Activated CD4-positive, alpha-beta T cell treated with anti-CD3 and anti-CD28 coated beads, Interleukin-2, amount 10 ng/mL, durations not matched to agents 24 days and 14 days (primary cell): ENCODE measurements at places on chromosomes 13 and 19. TPM values are rescaled to one million over a fixed set of nuclear protein-coding genes. Genes with fewer than 3 reads are reported as not detected.

Gene PEAK3
- 0.09 TPM in 1 of 2 replicates, not detected in the other for total RNA-seq

Gene NLRP9
- total RNA-seq, result not detected in 2 replicates

Gene ZNF587B
- 25.5 and 27.5 TPM in 2 replicates for total RNA-seq

Gene ZNF850
- total RNA-seq, result 3.2 and 3.8 TPM in 2 replicates

Gene LGALS4
- 1.3 and 1.7 TPM in 2 replicates for total RNA-seq

DNA sequence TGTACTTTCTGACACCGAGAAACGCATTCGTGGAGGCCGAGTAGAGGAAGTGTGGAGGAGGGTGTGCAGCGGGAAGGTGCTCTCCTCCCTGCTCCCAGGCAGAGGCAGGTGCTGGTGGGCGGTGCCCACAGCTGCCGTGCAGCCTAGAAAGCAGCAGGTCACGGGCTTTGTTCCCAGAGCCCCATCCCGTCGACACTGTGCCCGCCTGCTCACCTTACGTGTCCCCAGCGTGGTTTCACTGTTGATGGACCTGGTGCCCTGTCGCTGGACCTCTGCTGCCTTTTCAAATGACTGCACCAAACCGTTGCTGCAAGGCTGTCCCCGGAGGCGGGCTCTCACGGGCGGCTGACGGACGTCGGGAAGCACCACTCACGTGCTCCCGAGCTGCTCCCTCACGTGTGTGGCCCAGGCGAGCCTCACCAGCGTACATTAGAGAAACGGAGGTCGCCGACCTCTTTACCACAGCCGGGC lies 20.8 kb downstream of the PLEKHJ1 start:
- peaks cover 56% of the 10 kb centered on the region for H3K36me3 ChIP-seq
- H3K4me1 ChIP-seq, result peaks cover 7% of the 10 kb centered on the region
- no peaks in the 10 kb centered on the region for H3K27me3 ChIP-seq
- no peak overlapping the region for H3K4me3 ChIP-seq
- DNase-seq, result no peak

- peaks cover 47% of the 10 kb centered on the region for H3K36me3 ChIP-seq
- H3K27me3 ChIP-seq, result no peaks in the 10 kb centered on the region
- peaks cover 6% of the 10 kb centered on the region for H3K4me1 ChIP-seq
- no peak overlapping the region for H3K27ac ChIP-seq
- no peak for DNase-seq
Measured at GRCh38 chr19:10137751-10138682, 18.3 kb upstream of the EIF3G start.

- no peaks in the 10 kb centered on the region for H3K4me1 ChIP-seq
- DNase-seq, result no peak
- H3K27me3 ChIP-seq, result no peaks in the 10 kb centered on the region
- no peak overlapping the region for H3K4me3 ChIP-seq
- H3K27ac ChIP-seq, result no peak overlapping the region
- no peaks in the 10 kb centered on the region for H3K36me3 ChIP-seq
Measured at GRCh38 chr13:66113882-66114526, 1116.1 kb downstream of the PCDH9 start.

GRCh38 chr19:40266119-40266518 lies 19.0 kb downstream of the AKT2 start:
- no peak overlapping the region for H3K4me3 ChIP-seq
- no peaks in the 10 kb centered on the region for H3K27me3 ChIP-seq
- DNase-seq, result no peak

DNA sequence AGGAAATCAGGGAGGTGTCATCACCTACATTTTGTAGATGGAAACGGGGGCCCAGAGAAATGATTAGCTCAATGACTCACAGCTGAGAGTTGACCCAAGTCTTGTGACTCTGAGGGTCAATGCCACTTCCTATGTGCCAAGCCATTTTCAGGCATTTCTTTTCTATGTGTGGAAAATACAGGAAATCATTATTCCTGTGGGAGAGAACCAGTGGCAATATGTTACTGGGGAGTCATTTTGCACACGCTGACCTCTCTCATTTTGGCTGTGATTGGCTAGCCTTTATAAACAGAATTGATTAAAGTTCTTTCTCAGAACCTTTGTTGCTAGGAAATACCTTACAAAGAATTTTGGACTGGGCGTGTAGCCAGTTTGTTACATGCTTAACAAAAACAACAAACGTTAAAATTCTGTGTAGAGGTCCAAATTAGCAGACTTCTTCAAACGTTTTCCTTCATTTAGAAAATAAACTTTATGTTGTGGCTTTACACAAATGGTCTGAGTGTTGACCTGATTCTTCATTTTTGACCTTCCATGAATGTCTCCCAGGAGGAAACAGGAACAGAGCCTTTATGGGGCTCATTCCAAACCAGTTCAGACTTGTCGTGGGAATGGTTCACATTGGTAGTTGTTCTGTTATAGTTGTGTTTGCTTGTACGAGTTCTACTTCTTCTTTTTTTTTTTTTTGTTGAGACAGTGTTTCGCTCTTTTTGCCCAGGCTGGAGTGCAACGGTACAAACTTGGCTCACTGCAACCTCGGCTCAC lies 11.4 kb downstream of the PCCA start:
- no peak overlapping the region for H3K27ac ChIP-seq
- H3K27me3 ChIP-seq, result no peaks in the 10 kb centered on the region
- no peak overlapping the region for H3K4me3 ChIP-seq
- H3K4me1 ChIP-seq, result no peaks in the 10 kb centered on the region

GRCh38 chr13:93386116-93386515 lies 159.5 kb downstream of the GPC6 start:
- no peaks in the 10 kb centered on the region for H3K27me3 ChIP-seq
- H3K27ac ChIP-seq, result no peak overlapping the region
- H3K4me1 ChIP-seq, result no peaks in the 10 kb centered on the region
- no peak for DNase-seq

DNA sequence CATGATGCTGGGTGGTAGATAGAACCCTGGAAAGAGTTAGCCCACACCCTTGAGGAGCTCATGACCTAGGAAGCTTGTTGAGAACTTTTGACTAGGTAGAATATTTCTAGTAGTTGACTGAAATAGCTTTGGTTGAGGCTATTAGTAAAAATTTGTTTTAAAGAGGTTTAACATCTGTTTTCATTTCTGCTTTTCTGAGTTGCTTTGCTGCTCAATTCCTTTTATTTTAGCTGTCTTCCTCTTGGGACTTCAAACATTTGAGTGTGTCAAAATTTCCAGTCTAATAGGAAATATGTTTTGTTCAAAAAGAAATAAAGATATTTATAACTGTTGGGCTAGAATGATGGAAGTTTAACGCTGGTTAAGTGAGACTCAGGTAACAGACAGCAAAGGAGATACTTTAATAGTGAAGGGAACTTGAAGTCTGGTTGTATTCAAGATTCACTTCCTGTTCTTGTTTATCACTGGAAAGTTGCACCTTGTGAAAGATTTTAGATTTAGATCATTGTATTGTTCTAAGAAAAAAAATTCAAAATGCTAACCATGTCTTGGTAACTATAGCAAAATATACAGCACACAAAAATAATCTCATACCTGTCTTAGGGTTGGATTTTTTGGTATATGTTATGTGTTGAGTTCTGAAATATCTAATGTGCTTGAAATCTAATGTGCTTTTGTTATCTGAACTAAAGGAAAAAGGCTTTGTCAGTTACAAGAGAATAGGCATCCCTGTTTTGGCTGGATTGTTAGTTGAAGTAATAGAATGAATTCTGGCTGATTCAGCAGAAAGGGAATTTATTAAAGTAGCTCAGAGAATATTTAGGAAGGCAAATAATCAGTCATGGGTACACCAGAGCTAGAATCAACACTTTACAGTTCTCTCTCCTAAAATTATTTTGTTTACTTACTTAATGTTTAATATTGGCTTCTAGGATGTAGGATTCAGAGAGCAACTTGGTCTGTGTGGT lies 24.4 kb upstream of the GPR18 start:
- H3K27me3 ChIP-seq, result no peaks in the 10 kb centered on the region
- peaks cover 34% of the 10 kb centered on the region for H3K36me3 ChIP-seq
- no peak for DNase-seq
- peak overlapping the region; percentile 8 for H3K4me3 ChIP-seq
- peak overlapping the region; percentile 57 for H3K27ac ChIP-seq

- no peaks in the 10 kb centered on the region for H3K4me1 ChIP-seq
- peaks cover 26% of the 10 kb centered on the region for H3K27me3 ChIP-seq
- DNase-seq, result no peak
- H3K4me3 ChIP-seq, result no peak within 1 kb of the TSS
Measured at GRCh38 chr19:35528218-35529038, at the start of gene SBSN. Gene SBSN, minus strand, starts transcription at chr19:35528311. Its CDS starts 30 bp downstream, at chr19:35528281.

- DNase-seq, result no peak
- H3K4me3 ChIP-seq, result peak overlapping the region; percentile 86
- peaks cover 72% of the 10 kb centered on the region for H3K27me3 ChIP-seq
Measured at GRCh38 chr13:39603424-39603947, 493 bp upstream of the LHFPL6 start.

DNA sequence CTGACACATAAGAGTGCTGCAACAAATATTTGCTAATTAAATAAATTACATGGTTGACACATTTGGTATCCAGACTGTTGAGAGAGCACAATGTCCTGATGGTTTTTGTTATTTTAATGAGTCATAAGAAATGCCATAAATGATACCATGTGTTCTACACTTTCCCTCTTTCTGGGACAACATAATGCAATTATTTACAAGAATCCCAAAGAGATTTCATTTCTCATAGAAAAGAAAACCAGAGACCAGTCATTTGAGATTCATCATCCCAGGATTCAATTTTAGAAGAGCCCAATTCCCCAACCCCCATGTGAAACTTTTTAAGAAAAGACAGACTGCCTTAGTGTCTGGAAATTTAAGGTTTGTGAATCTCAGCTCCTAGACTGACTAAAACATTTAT lies 399.6 kb downstream of the DCT start:
- H3K27ac ChIP-seq, result no peak overlapping the region
- no peaks in the 10 kb centered on the region for H3K36me3 ChIP-seq
- DNase-seq, result no peak
- H3K27me3 ChIP-seq, result no peaks in the 10 kb centered on the region

- DNase-seq, result no peak
- no peaks in the 10 kb centered on the region for H3K4me1 ChIP-seq
- no peaks in the 10 kb centered on the region for H3K27me3 ChIP-seq
- no peaks in the 10 kb centered on the region for H3K36me3 ChIP-seq
- no peak overlapping the region for H3K4me3 ChIP-seq
Measured at GRCh38 chr13:47475441-47475948, 525.6 kb downstream of the SUCLA2 start.
